ENCODE measurements at places on chromosomes 16 and 17. TPM values are rescaled to one million over a fixed set of nuclear protein-coding genes. Genes with fewer than 3 reads are reported as not detected.

DNA sequence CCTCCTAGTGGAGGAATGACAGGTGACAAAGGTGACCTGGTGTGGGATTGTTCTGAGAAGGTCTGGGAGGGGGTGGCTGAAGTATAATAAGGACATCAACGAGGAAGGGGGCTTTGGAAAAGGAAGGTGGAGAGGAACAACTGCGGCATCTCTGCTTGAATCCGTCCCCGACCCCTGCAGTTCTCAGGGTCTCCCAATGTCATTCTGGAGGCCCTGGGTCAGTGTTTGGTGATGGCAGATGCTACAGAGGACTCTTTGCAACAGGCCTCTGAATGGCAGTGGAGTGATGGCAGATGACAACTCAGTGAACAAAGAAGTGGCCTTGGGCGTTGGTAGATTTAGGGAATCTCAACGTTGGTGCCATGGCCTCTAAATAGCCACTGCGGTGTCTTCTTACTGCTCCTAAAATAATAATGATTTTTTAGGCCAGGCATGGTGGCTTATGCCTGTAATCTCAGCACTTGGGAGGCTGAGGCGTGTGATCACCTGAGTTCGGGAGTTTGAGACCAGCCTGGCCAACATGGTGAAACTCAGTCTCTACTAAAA, 1.3 kb downstream of the ENGASE start:
- DNase-seq: no peak
- peak overlapping the region; percentile 71 for H3K4me3 ChIP-seq
- H3K27me3 ChIP-seq: no peaks in the 10 kb centered on the region

DNA sequence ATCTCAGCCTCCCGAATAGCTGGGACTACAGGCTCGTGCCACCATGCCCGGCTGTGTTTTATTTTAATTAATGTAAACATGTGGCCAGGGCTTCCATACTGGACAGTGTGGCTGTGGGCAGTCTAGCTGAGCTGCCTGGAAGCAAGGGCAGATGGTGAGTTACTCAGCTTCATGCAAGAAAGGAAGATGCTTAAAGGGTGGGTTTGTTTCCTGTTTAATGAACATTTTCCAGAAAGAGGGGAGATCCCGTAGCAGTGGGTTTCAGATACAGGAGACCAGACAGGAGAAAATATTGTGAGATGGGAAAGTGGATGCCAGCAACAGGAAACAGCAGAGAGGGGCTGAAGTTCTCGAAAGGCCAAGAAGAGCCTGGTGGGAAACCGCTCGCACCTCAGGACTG, 7.3 kb downstream of the MAPK8IP3 start:
- H3K27ac ChIP-seq: peak overlapping the region; percentile 45
- H3K27me3 ChIP-seq: no peaks in the 10 kb centered on the region
- H3K4me3 ChIP-seq: no peak overlapping the region
- H3K4me1 ChIP-seq: no peaks in the 10 kb centered on the region
- H3K36me3 ChIP-seq: no peaks in the 10 kb centered on the region

DNA sequence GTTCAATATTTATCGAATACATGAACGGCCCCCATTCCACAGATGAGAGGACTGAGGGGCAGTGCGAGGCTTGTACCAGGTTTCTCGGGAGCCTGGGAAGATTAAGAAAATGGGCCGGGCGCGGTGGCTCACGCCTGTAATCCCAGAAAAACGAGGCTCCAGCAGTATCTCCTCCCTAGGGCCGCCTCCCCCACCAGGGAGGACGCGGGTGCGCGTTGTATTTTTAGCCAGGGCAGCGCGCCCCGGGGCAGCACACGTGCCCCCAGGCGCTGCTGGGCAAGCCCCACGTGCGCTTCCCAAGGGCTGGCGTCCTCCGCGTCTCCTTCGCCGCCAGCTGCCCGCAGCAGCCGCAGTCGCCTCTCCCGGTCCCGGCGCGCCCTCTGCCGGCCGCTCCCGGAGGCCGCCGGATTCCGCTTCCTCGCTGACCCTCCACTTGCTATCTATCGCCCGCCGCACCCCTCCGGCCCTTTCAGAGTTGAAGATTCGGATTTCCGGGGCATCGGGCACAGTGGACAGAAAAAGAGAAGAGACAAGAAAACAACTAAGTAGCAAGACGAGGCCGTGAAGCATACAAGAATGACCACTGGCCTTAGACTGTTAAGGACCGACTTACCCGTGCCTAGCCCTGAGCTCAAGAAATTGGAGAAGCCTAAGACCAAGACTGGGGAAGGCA, 1.9 kb upstream of the YBX2 start:
- H3K4me1 ChIP-seq: no peaks in the 10 kb centered on the region
- DNase-seq: peak; percentile 79
- no peak overlapping the region for H3K4me3 ChIP-seq
- peak overlapping the region; percentile 81 for H3K27ac ChIP-seq

DNA sequence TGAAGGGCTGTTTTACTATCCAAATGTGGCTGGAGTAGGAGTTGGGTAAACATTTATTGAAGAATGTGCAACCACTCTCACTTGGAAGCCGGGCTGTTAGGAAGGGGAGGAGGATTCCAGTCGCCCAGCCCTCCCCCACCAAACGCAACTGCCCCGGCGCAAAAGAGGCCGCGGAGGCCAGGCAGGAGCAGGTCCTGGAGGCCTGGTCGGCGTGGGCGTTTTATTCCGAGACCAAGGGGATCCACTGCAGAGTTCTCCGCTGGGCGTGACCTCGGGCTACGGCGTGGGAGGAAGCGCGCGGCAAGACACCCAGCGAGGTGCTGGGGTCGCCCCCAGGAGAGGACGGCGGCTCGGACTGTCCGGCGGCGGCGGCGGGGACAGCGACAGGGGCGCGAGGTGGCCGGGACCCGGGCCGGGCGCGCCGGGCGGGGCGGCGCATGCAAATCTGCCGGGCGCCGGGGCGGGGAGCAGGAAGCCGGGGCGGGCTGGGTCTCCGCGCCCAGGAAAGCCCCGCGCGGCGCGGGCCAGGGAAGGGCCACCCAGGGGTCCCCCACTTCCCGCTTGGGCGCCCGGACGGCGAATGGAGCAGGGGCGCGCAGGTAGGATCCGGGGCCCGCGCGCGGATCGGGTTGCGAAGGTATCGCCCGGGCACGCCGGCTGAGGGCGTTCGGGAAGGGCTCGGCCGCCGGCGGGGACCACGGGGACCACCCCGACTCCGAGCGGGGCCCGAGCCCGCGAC, at the start of gene IL4R:
IL4R (plus strand) TSS at position 553 of the 739 bp plus-strand sequence. CDS start 26,230 bp downstream, outside the sequence.
- peak within 1 kb of the TSS; percentile 75 for H3K4me3 ChIP-seq
- peak; percentile 84 for DNase-seq
- H3K27me3 ChIP-seq: no peaks in the 10 kb centered on the region
- peak within 1 kb of the TSS; percentile 90 for H3K27ac ChIP-seq
- peaks cover 45% of the 10 kb centered on the region for H3K4me1 ChIP-seq
- H3K36me3 ChIP-seq: no peaks in the 10 kb centered on the region

- H3K4me3 ChIP-seq: no peak overlapping the region
- no peaks in the 10 kb centered on the region for H3K27me3 ChIP-seq
- no peaks in the 10 kb centered on the region for H3K36me3 ChIP-seq
- DNase-seq: no peak
Measured at GRCh38 chr17:44766409-44767038, 7.7 kb downstream of the ADAM11 start.

GRCh38 chr16:17460890-17461289, 9.9 kb downstream of the XYLT1 start:
- peak overlapping the region; percentile 53 for H3K27ac ChIP-seq
- H3K4me1 ChIP-seq: no peaks in the 10 kb centered on the region
- no peak overlapping the region for H3K4me3 ChIP-seq
- no peaks in the 10 kb centered on the region for H3K27me3 ChIP-seq
- no peaks in the 10 kb centered on the region for H3K36me3 ChIP-seq

DNA sequence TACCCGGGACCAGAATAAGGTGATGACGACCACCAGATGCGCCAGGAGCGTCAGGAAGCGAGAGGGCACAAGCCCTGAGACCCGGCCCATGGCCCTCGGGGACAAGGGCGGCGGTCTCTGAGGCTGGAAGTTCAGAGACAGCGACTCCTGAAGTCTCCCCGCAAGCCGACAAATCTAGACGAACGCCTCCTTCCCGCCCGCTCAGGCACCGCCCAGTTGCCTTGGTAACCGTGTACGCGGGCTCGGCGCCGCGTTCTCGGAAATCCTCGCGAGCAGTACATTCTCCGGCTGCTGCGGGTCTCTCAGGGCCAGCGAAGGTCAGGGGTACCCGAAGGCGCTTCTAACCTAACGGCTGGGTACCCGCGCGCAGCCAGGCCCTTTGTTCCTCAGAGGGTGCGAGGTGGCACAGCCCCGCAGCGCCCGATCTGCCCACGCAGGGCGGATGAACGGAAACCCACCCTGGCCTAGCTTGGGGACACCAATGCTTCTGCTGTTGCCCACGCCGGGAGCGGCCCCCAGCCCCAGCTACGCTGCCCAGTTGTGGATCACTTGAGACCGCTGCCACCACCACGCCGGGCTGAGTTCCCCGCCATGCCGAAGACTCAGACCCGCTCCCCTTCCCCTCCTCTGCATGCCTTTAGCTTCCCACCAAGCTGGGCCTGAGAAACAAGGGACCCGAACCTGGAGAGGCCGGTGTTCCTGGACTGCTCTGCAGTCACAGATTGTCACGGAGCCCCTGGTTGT, at the start of gene TMEM107:
TMEM107 (minus strand) TSS at position 184 of the 744 bp plus-strand sequence; CDS start at position 90, 94 bp downstream.
- peak; percentile 91 for DNase-seq
- peaks cover 34% of the 10 kb centered on the region for H3K4me1 ChIP-seq
- H3K27me3 ChIP-seq: no peaks in the 10 kb centered on the region
- peak within 1 kb of the TSS; percentile 74 for H3K27ac ChIP-seq
- H3K36me3 ChIP-seq: no peaks in the 10 kb centered on the region

- H3K4me3 ChIP-seq: no peak overlapping the region
- H3K36me3 ChIP-seq: no peaks in the 10 kb centered on the region
- no peak overlapping the region for H3K27ac ChIP-seq
- no peaks in the 10 kb centered on the region for H3K4me1 ChIP-seq
- no peak for DNase-seq
- no peaks in the 10 kb centered on the region for H3K27me3 ChIP-seq
Measured at GRCh38 chr17:41638194-41638593, 13.8 kb upstream of the KRT17 start.

DNA sequence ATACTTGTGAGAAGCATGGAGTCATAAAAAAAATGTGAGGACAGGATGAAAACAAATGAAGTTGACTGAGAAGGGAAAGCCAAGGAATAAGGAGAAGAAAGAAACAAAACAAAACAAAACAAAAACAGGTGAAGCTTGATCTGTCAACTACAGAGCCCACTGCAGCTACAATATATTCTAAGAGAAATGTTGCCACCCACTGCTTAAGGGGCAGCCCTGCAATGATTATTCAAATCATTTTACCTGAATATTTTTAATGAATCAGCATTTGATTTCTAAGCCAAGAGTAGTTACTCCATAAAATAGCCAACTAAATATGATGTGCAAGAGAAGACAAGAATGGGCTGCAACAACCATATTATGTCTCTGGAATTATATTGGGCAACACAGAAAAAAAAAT, 252.0 kb upstream of the KIF2B start:
- no peak overlapping the region for H3K27ac ChIP-seq
- H3K4me3 ChIP-seq: no peak overlapping the region
- no peak for DNase-seq
- no peaks in the 10 kb centered on the region for H3K4me1 ChIP-seq

- H3K36me3 ChIP-seq: no peaks in the 10 kb centered on the region
- H3K4me3 ChIP-seq: no peak overlapping the region
- H3K27ac ChIP-seq: no peak overlapping the region
- no peak for DNase-seq
- no peaks in the 10 kb centered on the region for H3K27me3 ChIP-seq
Measured at GRCh38 chr16:57728336-57729181, 7.0 kb upstream of the KATNB1 start.

GRCh38 chr16:76656994-76657393, 379.8 kb downstream of the CNTNAP4 start:
- no peak for DNase-seq
- no peak overlapping the region for H3K4me3 ChIP-seq
- H3K36me3 ChIP-seq: no peaks in the 10 kb centered on the region
- H3K27me3 ChIP-seq: no peaks in the 10 kb centered on the region

GRCh38 chr17:81867991-81868673, 3.0 kb downstream of the ARHGDIA start:
- H3K27ac ChIP-seq: peak overlapping the region; percentile 93
- no peak overlapping the region for H3K4me3 ChIP-seq
- peaks cover 26% of the 10 kb centered on the region for H3K36me3 ChIP-seq
- DNase-seq: no peak
- no peaks in the 10 kb centered on the region for H3K27me3 ChIP-seq

DNA sequence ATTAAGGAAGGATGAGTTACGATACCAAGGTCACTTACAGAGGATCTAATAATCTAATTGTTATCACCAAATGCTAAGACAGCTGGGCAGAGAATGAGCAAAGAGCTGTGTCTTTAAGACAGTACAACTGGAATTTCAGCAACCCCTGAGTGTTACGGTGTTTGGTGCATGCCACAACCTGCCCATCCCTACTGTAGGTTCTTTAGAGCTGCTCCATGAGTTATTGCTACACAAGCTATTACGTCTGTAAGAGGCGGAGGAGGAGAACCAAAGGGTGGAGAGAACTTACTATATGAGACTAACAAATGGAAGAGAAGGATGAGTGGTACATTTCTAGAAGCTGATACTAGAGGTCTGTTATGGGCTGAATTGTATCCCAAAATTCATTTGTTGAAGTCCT, 14.2 kb upstream of the C17orf78 start:
- H3K4me3 ChIP-seq: no peak overlapping the region
- H3K4me1 ChIP-seq: peaks cover 24% of the 10 kb centered on the region
- no peaks in the 10 kb centered on the region for H3K36me3 ChIP-seq
- H3K27me3 ChIP-seq: no peaks in the 10 kb centered on the region
- DNase-seq: no peak

DNA sequence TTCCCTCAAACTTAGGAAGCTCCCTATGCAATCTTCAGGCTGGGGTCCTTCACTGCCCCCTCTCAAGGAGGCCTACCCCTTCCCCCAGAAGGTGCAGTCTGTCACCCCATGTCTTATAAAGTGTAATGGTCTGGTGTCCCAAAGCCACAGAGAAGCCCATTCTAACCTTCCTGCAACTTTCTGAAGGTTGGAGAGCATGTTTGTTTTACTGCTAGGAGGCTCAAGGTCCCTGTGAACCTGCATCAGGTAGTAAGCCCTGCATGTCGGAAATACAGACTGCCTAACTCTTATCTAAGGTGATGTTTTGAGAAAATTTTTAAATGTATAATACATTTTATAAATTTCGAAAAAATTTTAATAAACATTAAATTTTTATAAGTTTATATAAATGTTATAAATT, 18.3 kb downstream of the ZNF750 start:
- H3K36me3 ChIP-seq: peaks cover 23% of the 10 kb centered on the region
- H3K27me3 ChIP-seq: no peaks in the 10 kb centered on the region
- H3K4me3 ChIP-seq: no peak overlapping the region
- DNase-seq: no peak
- no peak overlapping the region for H3K27ac ChIP-seq

DNA sequence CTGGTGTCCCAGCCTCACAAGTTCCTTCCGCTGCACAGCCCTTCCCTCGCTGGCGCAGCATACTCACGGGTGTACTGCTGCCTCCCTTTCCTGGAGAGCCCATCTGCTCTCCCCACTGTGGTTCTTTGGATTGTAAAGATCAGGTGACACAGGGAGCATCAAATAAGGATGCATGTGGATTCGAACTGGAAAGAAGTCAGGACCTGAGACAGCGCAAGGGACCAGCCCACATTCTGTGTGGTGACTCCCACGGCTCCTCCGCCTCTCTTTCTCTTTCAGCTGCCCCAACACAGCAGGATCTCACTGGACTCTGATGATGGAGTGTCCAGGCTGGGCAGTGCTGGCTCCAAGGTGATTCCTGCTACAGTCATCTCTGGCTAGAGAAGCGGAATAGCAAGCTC, 8.1 kb downstream of the LDAF1 start:
- DNase-seq: no peak
- H3K27ac ChIP-seq: no peak overlapping the region
- H3K36me3 ChIP-seq: peaks cover 48% of the 10 kb centered on the region

Gene DPEP2
- total RNA-seq: 0.85 TPM

Gene CA7
- not detected for total RNA-seq

Gene INCA1
- 1.7 TPM for total RNA-seq

Gene LIMD2
- 2.7 TPM for total RNA-seq

Gene CLEC10A
- total RNA-seq: 1.4 TPM

Gene DHRS7C
- 79.3 TPM for total RNA-seq

Gene OTOP3
- total RNA-seq: not detected

Gene CYGB
- 48.7 TPM for total RNA-seq

Data from right atrium auricular region (tissue), 2 donors.